NCI-H1417 treated with DMSO at 0.1 percent for 48 hours (cell line): ENCODE measurements at places on chromosomes 13 and 19.

DNA sequence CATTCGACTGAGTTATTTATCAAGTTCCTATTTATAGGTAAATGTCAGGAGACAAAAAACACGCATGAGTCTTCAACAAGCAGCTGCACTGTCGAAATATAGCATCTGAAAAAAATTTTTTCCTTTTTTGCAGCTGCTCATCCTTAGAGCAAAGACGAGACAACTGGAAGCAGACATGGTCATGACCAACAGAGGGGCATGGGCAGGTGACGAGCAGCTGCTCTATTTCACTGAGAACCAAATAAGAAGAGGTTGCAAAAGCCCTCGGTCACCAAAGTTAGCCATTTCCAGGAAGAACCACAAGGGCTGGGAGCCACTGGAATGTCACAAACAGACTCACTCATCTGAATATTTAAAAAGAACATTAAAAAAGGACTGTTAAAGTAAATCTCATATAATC lies 22.2 kb downstream of the SOHLH2 start:
- DNase-seq, result no peak

DNA sequence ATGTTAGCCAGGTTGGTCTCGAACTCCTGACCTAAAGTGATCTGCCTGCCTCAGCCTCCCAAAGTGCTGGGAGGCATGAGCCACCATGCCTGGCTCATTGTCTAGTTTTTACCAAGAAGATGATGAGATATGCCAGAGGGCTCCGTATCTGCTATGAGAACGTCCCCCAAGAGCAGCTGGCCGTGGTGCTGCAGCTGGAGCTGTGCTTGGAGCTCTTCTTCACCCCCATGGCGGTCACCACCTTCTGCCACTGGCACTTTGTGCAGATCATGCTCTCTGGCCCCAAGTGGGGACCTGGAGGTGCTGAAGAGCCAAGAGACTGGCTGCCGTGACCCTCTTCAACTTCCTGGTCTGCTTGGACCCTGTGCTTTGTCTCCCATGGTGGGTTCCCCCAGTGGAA lies 36.8 kb downstream of the GPR42 start:
- DNase-seq, result no peak

DNA sequence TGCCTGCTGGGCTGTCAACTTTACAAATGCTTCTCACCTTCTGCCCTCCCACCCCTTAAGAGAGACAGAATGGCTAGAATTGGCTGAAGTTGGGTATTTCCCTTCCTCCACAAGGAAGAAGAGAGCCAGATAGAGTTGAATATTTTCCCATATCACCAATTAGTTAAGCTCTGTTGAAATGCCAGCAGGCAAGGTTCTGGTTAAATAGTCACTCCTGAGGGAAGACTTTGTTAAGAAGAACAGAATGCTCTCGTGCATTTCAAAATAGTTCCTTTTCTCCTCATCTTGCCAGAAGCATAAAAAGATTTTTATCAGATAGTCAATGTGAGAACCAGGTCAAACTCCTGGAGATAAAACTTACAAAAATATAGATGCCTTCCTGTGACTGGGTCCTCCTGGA lies 2857.0 kb upstream of the PCDH20 start:
- no peak for DNase-seq

GRCh38 chr19:35908973-35909683 lies 1.0 kb upstream of the TYROBP start:
- no peak for DNase-seq

GRCh38 chr19:13668964-13669363 lies 95.4 kb upstream of the MRI1 start:
- no peak for DNase-seq

DNA sequence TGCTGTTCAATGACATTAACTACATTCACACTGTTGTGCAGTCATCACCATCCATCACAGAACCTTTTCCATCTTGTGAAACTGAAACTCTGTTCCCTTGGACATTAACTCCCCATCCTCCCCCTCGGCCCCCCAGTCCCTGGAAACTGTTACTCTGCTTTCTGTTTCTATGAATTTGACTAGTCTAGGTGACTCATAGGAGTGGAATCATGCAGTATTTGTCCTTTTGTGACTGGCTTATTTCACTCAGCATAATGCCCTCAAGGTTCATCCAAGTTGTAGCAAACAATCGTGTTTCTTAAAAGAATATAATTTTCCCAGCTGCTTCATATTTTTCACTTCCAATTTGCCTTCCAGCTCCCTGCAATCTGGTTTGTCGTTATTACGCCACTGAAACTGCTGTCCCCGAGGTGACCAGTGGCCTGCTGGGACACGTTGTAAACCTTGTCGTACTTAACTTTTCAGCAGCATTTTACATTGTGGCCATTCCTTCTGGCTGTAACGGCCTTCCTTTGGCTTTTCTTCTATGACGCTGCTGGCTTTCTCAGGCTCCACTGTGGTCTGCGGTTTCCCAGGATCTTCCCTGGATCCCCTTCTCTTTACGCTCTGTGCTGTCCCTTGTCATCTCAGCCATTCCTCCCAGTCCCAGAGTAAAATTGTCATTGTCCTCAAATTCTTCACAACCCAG lies 74.0 kb downstream of the DHRS12 start:
- DNase-seq, result no peak

- DNase-seq, result no peak
These were observed 5.4 kb upstream of the TMPRSS9 start for GRCh38 chr19:2354670-2355069.

GRCh38 chr19:11251650-11252314 lies 10.5 kb downstream of the DOCK6 start:
- no peak for DNase-seq

GRCh38 chr19:48737360-48737998 lies 2.9 kb downstream of the RASIP1 start:
- DNase-seq, result no peak

- no peak for DNase-seq
These were observed 22.0 kb downstream of the EPN1 start for GRCh38 chr19:55697069-55697440.

- no peak for DNase-seq
These were observed 1.2 kb downstream of the INAFM1 start for GRCh38 chr19:47275791-47276461.

GRCh38 chr13:111513766-111514609 lies 193.5 kb downstream of the TEX29 start:
- no peak for DNase-seq

DNA sequence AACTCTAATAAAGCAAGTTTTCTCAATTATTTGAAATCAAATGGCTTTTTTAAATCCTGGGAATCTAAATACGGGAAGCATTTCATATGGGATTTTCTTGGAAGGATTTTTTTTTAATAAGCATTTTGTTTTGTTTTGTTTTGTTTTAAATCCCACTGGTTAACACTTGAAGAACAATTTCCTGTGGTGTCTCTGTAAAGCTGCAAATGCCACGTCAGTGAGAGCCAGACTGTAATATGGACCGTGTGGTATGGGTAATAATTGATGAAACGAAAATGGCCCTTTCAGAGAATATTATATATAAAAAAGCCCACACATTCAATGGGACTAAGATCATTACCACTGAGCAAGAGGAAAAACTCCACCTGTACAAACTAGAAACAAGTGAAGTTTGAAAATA lies 33.9 kb upstream of the MIR17HG start:
- no peak for DNase-seq

DNA sequence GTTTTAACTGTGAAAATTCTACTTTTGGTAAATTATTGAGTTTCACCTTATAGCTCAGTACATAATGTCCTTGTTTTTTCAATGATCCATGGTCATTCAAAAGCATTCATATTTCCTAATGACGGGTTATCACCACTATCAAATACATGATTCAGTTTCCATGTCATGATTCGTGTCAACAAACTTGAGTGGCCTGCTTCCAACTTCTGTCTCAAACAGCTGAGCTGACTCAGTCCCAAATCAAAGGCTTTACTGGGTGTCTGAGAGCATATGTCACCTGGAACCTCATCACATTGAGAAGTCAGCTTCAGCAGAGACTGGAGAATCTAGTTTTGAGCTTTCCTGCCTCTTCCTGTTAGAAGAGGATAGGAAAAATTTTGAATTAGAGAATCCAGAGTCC lies 40.3 kb upstream of the SGCG start:
- no peak for DNase-seq

DNA sequence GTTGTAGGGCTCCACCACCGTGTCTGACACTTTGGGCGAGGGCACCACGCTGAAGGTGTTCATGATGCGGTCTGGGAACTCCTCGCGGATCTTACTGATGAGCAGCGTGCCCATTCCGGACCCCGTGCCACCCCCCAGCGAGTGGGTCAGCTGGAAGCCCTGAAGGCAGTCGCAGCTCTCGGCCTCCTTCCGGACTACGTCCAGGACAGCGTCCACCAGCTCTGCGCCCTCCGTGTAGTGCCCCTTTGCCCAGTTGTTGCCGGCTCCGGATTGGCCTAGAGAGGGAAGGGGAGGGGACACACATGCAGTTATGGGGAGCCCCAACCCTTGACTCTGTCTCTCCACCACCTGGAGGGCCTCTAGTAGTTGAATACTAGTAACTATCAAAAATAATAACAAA lies 6.2 kb downstream of the TUBB4A start:
- DNase-seq, result no peak

DNA sequence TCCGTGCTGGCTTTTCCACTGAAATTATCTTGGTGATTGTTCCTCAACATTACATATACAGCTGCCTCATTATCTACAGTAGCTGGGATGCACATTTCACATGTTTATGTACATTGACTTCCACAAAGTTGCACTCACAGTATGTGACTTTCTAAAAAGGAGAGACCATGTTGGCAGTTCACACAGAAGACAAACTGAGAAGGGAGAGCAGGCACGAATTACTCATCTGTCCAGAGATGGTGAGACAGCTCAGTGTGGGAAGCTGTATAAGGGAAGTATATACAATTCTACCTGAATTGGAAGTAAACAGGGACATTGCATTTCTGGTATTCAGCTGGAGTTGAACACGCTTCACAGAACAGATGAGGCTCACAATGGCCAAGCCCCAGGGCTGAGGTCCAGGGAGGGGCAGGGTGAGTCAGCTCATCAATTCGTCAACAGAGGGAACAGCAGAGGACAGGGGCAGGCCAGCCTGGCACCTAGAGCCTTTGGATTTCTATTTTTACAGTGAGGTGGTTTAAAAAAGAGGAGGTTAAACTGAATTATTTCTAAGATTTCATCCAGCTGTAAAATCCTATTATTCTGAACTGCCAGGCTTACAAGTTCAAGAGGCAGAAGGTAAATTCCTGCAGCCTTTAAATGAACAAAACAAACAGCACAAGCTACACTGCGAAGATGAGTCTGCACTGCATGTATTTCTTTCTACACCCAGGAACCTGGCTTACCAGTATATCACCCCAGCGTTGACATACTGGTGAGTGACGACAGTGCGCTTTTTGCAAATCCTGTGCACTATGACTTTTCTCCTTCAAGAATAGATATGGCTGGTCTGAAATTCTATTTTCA lies 9.8 kb downstream of the PARP4 start:
- no peak for DNase-seq

DNA sequence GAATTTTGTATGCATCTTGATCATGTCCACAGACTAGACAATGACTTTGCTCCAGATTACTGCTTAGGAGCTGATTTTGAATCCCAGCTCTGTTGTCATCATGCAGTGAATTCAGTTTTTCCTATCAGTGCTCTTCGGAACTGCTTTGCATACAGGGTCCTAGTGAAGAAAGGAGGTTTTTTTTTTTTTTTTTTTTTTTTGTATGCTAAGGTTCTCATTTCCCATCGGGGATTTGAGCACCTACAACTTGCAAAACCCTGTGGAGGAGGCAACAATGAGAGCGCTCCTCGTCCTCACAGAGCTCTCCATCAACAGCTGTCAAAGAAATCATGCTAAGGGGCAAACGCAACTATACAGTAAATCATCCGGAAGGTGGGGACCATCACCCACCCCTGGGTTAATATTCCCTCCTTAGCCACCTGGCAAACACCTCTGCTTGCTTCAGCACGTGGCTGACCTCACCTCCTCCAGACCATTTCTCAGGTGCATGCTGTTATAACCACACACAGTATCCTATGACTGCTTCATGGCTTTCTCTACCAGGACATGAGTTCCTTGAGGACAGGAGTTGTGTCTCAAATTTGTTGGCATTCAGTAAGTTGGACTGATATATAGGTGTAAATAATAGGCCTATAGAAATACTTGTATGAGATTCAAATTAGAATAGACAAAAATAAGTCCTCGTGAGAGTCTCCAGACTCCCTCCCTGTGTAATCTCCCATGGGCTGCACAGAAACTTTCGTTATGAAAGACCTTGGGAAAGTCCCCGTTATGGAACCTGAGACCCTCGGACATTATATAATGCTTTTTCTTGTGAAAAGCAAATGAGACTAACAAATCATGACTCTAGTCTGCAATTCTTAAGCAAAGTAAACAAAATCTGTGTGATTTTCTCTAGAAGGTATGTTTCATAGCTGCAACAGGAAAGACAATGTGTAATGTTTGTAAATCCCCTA lies 113.8 kb downstream of the KATNAL1 start:
- DNase-seq, result no peak

DNA sequence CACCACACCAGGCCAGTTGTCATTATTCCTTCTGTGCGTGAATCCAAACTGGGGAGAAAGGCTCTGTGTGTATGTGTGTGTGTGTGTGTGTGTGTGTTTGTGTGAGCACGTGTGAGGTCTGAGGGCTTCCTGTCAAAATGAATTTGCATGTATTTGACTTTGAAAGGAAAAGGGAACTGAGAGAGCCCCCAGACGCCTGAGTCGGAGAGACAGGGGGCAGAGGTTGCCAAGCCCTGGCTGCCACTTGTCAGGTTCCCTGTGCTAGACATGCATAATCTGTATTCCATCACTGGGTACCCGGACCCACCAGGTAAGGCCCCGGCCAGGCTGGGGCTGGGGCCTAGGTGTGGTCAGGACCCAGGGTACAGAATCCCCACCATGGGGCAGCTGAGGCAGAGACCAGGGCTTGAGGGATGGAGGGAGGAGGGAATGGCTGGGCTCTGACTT lies at the start of gene CLEC17A:
CLEC17A (plus strand) TSS at position 191 of the 447 bp plus-strand sequence; CDS start at position 268, 77 bp downstream.
- DNase-seq, result no peak

- DNase-seq, result no peak
These were observed 16.0 kb downstream of the CAMSAP3 start for GRCh38 chr19:7611541-7612279.

DNA sequence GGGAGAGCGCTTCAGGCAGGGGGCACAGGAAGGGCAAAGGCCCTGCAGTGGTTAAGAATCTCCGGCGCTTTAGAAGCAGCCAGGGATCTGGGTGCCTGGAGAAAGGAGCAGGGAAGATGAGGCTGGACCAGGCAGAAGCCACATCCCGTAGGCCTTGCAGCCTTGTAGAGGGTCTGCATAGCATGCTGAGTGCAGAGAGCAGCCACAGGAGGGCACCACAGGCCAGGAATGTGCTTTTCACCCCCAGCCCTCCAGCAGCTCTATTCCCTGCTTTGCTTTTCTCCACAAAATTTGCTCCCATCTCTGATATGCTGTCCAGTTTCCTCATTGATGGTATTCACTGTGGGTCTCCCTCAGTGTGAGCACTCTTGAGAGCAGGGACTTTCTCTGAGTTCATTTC lies 5.7 kb downstream of the WDR62 start:
- no peak for DNase-seq

GRCh38 chr19:46209051-46209450 lies 20.5 kb upstream of the IGFL1 start:
- DNase-seq, result no peak

GRCh38 chr19:7902796-7903243 lies 857 bp upstream of the MAP2K7 start:
- DNase-seq, result no peak

GRCh38 chr13:111429064-111429558 lies 108.7 kb downstream of the TEX29 start:
- DNase-seq, result no peak

- peak; percentile 29 for DNase-seq
These were observed 29.3 kb upstream of the NANOS3 start for GRCh38 chr19:13847407-13848339.
